ENCODE measurements at places on chromosomes 2 and 18. TPM values are rescaled to one million over a fixed set of nuclear protein-coding genes. Genes with fewer than 3 reads are reported as not detected.

The SERPINB13 gene
- polyA plus RNA-seq: not detected

The LINC00305 gene
- 2.8 TPM for polyA plus RNA-seq

The GAD1 gene
- polyA plus RNA-seq: 0.86 TPM

The NEDD4L gene
- 169 TPM for polyA plus RNA-seq

The SETBP1 gene
- polyA plus RNA-seq: 34.2 TPM

The FSIP2 gene
- polyA plus RNA-seq: 3.0 TPM

The OR6B2 gene
- not detected for polyA plus RNA-seq

The VWC2L gene
- polyA plus RNA-seq: 0.06 TPM

The EFHD1 gene
- 52.4 TPM for polyA plus RNA-seq

The HNMT gene
- 63.9 TPM for polyA plus RNA-seq

- no peak for DNase-seq
Observed at GRCh38 chr2:202529389-202529788, 105.4 kb upstream of the FAM117B start.

GRCh38 chr2:80256782-80257167 lies 47.8 kb downstream of the LRRTM1 start:
- DNase-seq: no peak

DNA sequence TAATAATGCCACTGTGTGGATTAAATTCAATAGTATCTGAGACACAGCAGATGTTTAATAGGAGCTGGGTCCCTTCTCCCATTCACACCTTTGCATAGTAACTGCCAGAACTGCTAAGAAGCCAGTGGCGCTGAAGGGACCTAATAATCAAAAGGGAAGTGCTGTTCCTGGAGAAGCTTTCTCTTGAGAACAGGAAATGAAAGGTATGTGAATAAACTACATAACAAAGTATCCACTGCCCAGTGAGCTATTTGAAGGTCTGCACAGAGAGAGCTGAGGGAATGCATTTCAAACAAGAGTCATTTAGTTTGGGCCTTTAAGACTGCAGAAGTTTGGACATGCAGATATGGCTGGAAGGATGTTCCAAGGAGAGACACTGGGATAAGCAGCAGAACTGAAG lies 56.1 kb upstream of the KIDINS220 start:
- no peak for DNase-seq

DNA sequence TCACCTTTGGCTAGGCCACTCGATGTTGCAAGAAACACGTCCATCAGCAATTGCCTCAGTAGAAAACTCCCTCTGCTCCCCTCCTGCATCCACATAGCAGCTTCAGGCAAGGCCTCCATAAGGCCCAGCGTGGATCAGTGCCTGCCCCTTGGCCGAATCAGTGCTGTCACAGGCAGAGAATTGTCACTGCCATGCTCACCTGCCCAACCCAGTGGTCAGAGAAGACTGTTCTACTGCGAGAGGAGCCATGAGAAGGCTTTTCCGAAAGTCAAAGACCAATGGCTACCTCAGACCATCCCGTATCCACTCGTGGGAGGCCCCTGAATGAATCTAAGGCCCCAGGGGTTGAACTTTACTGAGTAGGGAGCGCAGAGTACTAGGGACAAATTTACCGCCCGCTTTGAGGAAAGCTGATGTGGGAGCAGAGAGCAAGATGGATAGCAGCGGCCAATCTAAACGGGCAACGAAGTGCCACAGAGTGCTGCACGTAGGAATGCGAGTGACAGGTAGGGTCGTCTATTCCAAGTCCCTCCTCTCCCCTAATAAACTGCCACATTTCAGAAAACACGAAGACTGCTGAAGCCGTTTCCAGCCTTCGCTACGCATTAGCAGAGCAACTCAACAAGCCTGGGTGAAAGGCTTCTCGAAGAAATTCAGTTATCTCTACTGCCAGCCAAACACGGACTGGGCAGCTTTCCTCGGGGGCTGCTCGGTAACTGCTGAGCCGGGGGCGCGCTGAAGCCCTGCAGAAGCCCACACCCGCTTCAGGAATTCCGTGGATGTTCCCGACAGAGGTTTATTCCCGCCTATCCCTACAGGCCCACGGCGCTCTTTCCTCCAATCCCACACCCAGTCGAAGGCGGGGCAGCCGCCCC lies 968 bp upstream of the RALBP1 start:
- DNase-seq: peak; percentile 75

DNA sequence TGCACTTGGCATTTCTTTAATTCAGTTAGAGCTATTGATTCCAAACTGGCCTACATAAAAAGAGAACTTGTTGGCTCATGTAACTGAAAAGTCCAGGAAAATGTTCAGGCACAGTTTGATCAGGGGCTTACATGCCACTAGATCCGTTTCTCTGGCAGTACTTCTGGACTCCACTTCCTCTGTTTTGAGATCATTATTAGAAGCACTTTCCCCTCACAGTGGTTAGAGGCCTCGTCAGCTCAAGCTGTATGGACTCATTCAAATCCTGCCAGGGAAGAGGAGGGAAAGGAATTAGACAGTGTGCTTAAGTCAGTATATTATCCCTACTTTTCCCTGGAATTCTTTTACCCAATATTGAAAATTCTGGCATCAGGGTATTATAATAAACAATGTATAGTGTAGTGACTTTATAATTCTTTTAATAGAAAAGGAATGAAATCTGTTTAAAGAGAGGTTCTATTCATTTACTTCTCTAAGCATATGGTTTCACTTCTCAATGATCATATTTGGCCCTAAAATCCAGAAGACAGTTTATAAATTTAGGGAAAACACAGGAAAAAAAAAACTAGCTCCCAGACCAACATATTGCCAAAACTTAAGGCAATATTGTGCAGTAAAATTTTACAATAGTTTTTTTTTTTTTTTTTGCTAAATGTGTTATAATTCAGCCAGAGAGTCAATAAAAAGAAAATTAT lies 92.0 kb downstream of the ARMC9 start:
- no peak for DNase-seq

DNA sequence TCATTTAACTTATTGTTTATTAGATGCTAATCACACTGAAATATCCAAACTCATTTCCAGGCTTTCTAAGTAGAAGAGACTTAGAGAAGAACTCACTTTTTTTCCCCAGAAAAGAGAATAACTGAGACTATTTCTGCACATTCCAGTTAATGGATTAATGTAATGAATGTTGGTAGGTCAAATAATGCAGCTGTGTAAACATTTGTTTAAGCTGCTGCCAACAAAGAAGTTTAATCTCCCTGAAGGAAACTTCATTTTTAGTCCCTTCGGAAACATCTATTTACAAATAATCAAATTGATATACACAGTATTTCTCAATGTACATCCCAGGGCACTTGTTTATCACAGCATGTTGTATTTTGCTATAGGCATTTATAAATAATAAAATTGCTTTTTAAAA lies 126.9 kb downstream of the KCNS3 start:
- DNase-seq: peak; percentile 3

- no peak for DNase-seq
Observed at GRCh38 chr2:197934261-197934933, 130.0 kb downstream of the PLCL1 start.

GRCh38 chr2:159108181-159108893 lies 139.9 kb downstream of the TANC1 start:
- DNase-seq: no peak

DNA sequence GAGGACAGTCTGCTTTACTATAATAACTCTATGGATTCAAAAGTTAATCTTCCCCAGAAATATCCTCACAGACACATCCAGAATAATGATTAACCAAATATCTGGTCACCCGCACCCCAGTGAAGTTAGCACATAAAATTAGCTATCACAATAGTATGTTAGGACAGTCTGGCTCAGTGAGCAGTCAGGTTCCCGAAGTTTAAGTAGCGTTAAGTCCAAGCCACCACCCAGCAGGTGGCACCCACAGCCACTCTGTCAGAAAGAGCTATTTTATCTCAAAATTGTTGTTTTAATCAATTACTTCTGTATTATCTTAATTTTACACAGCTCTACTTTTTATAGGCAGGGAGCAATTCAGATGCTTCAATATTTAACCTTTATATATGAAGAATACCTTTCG lies 537.5 kb downstream of the MBD2 start:
- DNase-seq: no peak

DNA sequence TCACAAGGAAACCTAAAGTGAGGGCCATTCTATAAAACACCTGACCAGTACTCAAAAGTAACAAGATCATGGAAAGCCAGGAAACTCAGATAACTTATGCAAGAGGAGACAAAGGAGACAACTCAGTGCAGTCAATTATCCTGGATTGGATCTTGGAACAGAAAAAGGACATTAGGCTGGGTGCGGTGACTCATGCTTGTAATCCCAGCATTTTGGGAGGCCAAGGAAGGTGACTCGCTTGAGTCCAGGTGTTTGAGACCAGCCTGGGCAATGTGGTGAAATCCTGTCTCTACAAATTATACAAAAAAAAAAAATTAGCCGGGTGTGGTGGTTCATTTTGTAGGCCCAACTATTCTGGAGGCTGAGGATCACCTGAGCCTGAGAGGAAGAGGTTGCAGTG lies 424.5 kb upstream of the SPRED2 start:
- DNase-seq: no peak

- peak; percentile 42 for DNase-seq
Observed at GRCh38 chr2:233353769-233354499, at the start of gene DGKD. TSS of gene DGKD (plus strand) at chr2:233354494. CDS start at chr2:233354519, 25 bp downstream.

DNA sequence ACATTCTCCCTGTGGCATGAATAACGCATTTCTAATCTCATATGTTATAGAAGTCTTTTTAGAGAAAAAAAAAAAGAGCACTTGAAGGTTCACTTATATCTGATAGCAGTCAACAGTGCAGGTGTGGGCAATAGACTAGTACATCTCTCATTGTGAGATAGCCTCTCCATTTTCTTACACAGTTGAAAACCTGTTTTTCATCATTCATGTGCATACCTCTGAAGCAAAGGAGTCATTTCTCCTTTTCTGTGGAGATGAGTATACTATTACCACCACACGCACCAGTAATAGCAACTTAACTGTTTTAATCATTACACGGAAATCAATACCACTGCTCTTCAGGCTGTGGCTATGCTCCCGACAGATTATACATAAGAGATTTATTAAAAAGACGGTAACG lies 1653.3 kb upstream of the TMEFF2 start:
- no peak for DNase-seq

DNA sequence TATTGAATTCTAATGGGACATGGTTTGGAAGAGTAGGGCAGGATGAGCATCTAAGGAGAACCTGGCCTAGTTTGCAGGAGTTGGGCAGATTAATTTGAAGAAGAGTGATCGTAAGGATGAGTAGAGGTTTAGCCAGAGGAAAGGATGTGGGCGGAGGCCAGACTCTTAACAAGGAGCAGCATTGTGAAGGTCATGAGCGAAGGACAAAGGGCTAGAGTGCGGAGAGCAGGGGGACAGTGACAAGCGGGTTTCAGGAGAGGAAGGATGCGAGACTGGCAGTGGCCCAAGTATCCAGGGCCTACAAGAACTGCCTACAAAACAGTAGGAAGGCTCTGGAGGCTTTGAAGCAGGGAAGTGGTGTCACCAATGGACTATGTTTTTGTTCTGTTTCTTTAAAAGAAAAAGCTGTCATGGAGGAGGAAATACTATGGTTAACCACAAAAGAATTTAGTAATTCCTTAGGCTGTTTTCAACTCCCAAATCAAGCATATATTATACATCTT lies 20.1 kb downstream of the SLC66A3 start:
- no peak for DNase-seq

- no peak for DNase-seq
Observed at GRCh38 chr2:163347982-163348856, 387.6 kb downstream of the FIGN start.

DNA sequence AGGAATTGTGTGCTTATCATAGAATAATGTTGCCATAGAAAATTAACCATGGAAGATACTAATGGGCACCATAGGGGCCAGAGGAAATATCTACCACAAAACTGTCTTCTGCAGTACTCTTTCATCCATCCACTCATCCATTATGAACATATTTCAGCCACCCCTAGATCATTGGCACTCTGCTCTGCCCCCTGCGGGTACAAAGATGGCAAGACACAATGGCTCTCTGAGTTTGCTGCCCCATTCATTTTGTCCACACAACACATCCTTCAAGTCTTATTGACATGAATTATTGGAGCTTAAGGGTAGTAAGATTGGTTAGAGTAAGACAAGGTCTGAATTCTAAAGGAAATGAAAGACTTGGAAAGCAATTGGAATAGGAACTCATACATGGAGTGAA lies 1224.7 kb upstream of the CELF4 start:
- DNase-seq: no peak
